Small intestine (tissue), 16 donors: ENCODE measurements at places on chromosomes 1 and 21.

GRCh38 chr1:160629286-160630210, 17.3 kb downstream of the SLAMF1 start:
- no peak for DNase-seq

GRCh38 chr1:64856553-64856952, 109.8 kb downstream of the JAK1 start:
- no peak for DNase-seq

DNA sequence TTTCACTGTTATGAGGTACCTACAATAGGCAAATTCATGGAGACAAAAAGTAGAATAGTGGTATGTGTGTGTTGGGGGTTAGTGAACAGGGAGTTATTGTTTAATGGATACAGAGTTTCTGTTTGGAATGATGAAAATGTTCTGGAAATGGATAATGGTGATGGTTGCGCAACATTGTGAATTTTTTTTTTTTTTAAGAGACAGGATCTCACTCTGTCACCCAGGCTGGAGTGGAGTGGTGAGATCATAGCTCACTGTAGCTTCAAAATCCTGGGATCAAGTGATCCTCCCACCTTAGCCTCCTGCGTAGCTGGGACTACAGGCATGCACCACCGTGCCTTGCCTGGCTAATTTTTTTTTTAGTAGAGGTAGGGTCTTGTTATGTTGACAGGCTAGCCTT, 34.5 kb upstream of the TRABD2B start:
- no peak for DNase-seq

DNA sequence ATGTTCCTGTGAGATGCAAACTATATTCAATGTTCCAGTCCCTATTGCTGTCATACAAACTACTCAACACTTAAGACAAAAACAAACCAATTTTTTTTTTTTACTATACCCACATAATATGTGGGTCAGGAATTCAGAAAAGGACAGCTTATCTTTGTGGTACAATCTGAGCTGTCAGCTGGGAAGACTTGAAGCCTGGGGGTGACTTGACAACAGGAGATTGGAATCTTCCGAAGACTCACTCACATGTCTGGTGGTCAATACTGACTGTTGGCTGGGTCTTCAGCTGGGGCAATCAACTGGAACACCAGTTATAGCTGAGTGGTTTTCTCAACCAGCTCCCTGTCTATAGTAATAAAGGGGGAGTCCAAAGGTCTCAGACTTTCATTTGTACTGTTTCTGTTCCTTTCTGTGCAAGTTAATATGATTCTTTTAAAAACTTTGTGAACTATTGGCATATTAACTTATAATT, 81.7 kb upstream of the ATP1B1 start:
- peak; percentile 74 for DNase-seq

DNA sequence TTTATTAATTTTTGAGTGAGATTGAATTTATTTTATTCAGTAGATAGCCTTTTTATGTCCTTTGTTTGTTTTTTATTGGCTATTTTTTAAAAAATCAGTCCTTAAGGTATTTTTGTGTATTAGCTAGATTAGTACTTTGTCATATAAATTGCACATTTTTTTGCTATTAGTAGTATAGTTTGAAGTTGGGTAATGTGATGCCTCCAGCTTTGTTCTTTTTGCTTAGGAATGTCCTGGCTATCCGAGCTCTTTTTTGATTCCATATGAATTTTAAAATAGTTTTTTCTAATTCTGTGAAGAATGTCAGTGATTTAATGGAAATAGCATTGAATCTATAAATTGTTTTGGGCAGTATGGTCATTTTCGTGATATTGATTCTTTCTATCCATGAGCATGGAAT, 80.4 kb downstream of the MAN1A2 start:
- DNase-seq: no peak

GRCh38 chr1:205353191-205353590, 3.5 kb downstream of the KLHDC8A start:
- no peak for DNase-seq

DNA sequence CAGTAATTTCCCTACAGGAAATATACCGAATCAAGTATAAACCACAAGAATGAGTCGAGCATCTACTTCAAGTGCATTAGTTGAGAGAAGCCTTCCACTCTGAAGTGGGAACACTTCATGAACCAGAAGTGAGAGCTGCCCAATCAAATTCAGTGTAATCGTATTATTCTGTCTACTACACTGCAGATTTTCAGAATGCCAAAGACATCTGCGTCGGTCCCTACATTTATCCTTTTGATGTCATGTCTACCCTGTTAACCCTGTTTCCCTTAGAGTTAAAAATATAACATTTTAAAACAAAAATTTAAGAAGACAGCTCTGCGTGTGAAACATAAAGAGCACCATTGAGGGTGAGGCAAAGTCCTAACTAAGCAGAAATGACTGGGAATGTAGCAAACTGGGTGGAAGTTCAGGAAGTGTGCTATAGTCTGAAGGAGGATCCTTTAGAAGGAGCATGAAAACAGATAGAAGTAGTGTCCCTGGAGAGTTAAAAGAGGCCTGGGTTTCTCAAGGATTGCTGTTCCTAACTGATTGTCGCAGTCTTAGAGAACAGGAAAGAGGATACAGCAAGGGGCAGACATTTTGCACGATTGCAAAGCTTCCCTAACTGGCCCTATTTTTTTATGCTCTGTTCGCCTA, 291.2 kb downstream of the PTPRC start:
- peak; percentile 23 for DNase-seq

DNA sequence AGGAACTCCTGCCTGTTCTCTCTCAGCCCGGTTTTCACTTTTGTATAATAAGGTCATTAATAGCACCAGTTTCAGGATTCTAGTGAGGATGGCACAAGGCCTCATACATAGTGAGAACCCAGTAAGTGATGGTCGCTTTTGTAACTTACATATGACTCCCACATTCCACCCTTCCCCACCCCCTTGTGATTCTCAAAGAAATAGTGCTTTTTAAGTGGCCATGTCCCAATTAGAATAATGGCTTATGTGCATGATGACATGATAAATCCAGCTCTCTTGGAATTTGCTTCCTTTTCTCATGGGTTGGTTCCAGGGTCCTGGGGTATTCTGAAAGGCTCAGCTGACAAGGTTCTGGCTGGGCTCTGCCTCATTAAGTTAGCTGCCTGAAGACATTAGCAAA, 189.9 kb downstream of the URB2 start:
- DNase-seq: no peak

GRCh38 chr1:153397924-153398651, 7.2 kb upstream of the S100A8 start:
- no peak for DNase-seq

- peak; percentile 43 for DNase-seq
These were observed 527 bp downstream of the MACO1 start for GRCh38 chr1:25430967-25431881.

DNA sequence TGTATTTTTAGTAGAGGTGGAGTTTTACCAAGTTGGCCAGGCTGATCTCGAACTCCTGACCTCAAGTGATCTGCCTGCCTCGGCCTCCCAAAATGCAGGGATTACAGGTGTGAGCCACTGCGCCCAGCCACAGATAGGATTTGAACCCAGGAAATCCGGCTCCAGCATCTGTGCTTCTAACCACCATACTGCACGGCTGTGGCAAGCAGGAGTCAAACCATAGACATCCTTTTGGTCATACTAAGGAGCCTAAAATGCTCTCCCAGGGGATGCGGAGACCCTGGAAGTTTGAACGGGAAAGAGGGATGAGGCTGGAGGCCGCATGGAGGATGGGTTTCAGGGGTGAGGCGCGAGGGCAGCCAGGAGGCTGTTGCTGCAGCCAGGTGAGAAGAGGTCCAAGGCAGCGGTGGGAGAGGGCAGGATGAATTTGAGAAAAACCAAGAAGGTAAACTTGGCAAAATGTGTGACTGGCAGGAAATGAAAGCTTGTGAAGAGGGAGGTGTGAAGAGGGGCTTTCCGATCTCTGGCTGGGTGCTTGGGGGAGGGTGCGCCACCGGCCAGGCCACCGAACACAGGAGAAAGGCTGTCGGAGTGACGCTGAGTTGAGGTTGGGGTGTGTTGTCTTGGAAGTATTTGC, 24.0 kb upstream of the CDK18 start:
- DNase-seq: no peak

DNA sequence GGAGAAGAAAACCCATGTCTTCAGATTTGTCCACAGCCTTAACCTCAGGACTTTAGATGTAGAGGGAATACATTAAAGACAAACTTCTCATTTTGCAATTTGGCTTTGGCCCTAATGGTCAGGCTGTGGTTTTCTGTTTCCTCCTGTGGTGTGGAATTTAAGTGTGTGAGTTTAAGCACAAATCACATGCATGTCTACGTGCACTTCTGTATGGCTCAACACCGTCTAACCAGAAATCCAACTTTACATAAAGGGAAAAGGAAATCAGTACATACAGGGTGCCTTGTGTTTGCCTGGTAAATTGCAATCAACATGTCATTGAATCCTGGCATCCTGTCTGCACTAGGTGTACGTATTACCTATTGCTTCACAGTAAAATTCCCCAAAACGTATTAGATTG, 1.2 kb upstream of the ZNF124 start:
- DNase-seq: no peak

DNA sequence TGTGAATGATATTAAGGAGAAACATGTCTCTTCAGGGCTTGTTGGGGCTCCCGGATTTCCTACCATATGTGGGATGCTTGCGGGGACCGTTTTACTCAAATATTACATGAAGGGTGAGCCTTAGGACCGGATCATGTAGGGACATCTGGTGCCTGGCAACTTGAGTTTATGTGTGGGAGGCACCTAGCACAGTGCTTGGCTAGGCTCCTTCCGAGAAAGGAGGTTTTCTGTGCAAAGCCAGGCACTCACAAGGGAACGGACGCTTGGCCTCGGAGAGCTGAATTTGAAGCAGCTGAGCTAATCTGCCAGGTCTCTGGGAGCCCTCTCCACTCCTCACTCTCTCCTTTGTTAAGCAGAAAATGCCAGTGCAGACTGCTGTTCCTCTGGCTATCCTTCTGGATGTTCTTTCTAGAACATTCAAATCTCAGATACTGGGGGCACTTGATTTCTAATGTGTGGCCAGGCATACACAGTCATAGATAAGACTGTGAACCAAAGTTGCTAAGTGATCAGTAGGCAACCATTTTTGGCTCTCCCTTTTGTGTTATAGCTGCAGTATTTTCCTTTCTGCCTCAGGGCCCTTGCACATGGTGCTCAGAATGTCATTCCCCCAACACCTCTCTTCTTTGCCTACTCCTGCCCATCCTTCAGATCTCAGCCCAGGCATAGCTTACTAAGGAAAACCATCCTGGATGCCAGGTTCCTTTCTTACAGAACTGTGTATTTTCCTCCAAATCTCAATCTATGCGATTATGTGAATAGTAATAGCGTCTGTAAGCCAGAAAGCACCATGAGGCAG, 216.6 kb upstream of the CSF3R start:
- DNase-seq: no peak

DNA sequence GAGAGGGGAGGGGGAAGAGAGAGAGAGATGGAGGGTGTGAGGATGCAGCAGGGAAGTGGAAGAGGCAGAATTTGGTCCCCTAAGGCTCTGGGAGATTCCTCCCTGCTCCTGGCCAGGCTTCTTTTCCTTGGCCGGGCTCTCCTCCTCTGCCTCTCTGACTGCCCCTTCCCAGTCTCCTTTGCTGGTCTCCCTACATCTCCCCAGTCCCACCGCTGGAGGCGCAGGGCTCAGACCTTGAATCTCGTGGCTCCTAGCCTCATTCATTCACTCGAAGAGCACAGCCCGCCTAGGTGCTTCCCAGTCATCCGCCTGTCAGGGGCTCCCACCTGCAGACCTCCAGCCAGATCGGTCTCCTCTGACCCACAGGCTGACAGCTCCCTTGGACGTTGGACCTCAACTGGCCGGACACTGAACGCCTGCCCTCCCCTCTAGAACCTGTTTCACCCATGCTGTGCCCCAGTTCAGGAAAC, 76.5 kb downstream of the VWA5B1 start:
- peak; percentile 24 for DNase-seq

- DNase-seq: no peak
These were observed 8.7 kb upstream of the S100A8 start for GRCh38 chr1:153399401-153400055.

GRCh38 chr1:56199061-56199460, 380.3 kb downstream of the PLPP3 start:
- no peak for DNase-seq

DNA sequence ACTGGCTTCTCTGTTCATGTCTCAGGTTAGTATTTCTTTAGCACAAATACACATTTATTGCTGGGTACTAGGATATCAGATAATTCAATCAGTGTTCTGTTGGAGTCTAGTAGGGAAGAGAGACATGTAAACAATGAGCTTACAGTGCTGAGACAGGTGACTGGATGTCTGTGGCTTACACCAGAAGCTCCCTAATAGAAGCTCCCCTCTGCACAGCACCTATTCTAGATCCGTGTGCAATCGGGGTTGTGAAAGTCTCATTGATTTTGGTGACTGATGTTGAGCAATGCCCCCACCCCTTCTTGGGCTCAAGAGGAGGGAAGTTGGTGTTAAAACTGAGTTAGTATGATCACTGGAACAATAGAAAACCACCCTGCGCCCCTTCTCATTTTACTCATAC, 279.2 kb downstream of the RPS6KC1 start:
- no peak for DNase-seq

DNA sequence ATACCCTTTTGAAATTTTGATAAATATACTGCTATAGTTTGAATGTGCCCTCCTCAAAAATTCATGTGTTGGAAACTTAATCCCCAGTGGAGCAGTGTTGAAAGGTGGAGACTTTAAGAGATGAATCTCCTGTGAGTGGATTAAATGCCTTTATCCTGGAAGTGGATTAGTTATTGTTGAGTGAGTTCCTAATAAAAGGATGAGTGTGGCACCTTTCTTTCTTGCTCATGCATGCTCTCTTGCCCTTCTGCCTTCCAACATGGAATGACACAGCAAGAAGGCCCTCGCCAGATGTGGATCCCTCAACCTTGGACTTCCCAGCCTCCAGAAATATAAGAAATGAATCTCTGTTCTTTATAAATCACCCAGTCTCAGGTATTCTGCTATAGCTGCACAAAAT, 51.8 kb downstream of the CD160 start:
- DNase-seq: no peak

DNA sequence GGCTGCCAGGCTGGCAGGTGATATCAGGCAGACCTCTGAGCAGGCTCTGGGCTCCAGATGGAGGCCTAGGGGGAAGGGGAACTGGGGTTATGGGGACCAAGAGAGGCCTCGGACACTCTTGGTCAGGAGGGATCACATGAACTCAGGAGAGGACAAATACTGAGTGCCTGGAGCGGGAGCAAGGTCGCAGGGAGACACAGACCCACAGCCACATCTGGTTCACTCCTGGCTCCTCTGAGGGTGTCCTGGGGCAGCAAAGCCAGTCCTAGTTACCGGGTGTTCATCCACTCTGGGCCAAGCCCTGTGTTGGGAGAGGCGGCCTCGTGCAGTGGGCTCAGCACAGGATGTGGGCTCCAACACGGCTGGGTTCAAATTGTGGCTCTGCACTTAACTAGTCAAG, 239.0 kb downstream of the PTPRU start:
- DNase-seq: no peak

DNA sequence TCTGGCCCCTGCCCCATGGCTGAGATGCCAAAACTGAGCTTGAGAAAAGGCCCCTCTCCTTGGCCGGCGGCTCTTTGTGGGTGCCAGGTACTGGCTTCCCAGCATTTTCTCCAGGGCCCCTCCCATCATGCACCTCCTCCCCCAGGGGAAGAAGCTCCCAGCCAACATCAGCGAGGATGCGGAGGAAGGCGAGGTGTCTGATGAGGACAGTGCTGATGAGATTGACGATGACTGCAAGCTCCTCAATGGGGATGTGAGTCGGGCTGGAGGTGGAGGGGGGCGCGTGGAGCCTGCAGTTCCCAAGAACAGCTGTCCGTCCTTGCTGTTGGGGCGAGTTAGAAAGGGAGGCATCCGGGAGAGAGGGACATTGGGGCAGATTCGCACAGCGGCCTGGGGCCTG, 13.5 kb downstream of the PLCH2 start:
- no peak for DNase-seq

- peak; percentile 59 for DNase-seq
These were observed 4.5 kb downstream of the TMEM125 start for GRCh38 chr1:43274125-43274803.

- DNase-seq: no peak
These were observed at the start of gene CHI3L1 for GRCh38 chr1:203186446-203187303. Gene CHI3L1 (minus strand): TSS chr1:203186704. CDS start chr1:203186623, 81 bp downstream.
